ENCODE measurements at places on chromosomes 5 and 9.

GRCh38 chr5:1137567-1138444 is 25.9 kb upstream of the SLC12A7 start:
- DNase-seq, result no peak

DNA sequence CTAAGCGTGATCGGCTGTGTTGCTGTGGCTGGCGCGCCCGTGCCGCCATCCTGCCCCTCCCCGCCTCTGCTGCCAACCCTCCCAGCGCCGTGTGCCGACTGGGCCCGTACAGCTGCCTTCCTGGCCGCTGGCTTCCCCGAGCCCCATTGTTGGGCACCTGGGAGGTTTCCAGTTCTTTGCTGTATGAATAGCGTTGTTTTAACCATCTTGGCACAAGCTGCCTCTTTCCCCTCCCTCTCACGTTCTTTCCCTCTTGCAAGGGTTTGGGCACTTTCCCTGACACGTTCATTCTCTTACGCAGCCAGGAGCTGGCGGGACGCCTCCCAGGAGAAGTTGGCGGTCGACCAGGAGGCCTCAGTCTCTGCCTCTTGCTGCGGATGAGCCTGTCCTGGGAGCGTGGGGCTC is 43.1 kb upstream of the RXRA start:
- DNase-seq, result no peak

DNA sequence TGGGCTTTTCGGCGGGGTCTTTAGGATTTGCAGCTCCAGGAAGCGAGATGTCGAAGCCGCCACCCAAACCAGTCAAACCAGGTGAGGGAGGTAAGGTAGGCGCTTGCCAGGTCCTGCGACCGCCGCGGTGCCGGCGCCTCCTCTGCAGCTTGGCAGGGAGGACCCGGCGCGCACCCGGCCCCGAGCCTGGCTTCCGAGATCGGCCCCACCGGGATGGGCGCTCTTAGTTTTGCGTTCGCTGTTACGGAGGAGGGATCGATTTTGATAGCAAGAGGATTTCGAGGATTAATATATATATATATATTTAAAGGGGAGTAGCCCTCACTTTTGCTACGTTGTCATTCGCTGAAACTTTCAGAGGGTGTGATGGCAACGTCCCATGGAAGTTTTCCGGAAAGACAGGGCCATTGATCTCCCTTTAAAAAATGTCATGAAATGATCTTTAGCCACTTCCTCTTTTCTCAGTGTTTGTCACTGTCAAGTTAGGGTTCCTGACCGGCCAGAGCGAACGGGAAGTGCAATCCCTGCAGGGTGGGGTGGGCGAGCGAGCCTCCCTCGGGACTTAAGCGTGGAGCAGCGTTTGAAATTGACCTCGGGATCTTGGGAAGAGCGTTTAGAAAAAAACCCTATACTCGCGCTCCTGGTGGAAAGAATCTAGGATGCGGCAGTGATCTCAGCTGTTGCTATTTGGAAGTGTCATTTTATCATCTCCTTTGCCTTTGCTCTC is 495 bp downstream of the OSTF1 start:
- DNase-seq, result no peak

DNA sequence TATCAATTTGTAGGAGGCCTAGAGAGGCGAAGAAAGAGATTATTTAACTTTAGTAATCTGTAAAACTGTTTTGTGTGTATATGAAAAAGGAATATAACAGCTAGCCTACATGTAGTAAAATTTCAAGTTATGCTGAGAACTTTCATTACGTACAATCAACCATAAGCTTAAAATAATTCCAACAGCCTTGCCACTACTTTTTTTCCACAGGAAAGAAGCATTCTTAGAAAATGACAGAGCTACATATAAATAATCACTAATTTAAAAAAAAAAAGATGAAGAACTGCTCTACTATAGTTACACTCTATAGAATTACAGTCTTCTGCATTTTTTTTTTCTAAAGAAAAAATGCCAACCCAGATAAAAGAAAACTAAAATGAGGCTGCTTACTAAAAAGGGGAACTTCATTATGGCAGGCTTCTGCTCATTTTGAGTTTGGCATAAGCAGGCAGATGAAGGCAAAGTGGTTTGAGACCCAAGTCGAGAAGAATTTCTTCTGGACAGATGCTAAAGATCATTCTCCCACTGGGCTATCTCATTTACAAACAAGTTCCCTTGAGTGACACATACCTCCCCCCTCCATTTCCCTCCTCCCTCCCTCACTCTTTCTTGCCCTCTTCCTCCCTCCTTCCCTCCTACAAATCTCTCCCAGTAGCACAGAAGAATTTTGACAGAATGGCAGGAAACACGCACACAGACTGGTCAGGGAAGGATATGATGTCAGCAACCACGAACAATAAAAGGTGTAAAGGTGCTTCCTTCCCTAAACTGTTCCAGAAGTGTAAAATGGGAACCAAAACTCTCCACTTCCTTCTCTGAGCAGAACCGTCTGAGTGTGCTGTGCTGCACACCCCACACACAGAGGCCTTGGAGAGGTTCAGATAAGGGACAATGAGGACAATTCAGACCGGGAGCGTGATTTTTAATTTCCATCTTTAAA is 56.1 kb downstream of the MEF2C start:
- DNase-seq, result no peak

DNA sequence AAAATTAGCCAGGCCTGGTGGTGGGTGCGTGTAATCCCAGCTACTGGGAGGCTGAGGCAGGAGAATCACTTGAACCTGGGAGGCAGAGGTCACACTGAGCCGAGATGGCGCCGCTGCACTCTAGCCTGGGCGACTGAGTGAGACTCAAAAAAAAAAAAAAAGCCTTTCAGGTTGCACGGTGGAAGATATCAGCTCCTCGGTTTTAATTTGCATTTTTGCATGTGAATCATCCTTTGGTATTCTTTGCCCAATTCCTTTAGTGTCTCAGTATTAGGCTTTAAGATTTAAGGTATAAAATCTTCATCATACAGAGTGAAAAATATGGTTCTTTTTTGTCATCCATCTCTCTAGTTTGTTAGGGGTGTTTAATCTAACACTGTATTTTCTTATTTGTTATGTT is 173.6 kb upstream of the S1PR3 start:
- DNase-seq, result no peak

- DNase-seq, result no peak
Observed at GRCh38 chr5:75340714-75341478, 3.9 kb downstream of the HMGCR start.

DNA sequence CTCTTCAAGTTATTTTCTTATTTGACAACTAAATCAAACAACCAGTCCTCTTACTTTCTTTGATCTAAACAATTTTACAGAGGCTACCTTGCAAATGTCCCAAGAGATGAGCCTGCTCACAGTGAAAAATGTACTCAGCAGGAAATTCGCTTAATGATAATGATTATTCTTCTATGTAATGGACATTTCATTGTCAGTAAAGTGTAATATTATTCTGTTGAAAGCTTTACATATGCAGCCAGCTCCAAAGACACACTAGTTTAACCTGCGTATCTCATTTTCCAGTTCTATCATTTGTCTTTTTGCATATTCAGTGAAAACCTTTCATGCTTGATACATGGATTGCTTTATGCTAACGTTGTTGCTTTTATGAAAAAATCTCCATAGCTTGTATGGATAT is 758.7 kb upstream of the ZNF608 start:
- no peak for DNase-seq

DNA sequence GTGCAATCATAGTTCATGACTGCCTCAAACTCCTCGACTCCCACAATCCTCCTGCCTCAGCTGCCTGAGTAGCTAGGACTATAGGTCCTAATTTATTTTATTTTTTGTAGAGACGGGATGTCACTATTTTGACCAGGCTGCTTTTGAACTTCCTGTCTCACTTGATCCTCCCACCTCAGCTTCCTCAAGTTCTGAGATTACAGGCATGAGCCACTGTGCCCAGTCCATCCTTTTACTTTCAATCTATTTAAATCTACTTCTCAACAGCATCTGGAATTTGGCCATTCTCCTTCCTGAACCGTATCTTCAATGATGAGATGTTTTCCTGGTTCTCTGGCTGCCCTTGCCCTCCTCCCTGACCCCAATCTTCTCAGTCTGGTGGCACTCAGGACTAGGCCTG is 12.2 kb upstream of the GRIN1 start:
- no peak for DNase-seq

DNA sequence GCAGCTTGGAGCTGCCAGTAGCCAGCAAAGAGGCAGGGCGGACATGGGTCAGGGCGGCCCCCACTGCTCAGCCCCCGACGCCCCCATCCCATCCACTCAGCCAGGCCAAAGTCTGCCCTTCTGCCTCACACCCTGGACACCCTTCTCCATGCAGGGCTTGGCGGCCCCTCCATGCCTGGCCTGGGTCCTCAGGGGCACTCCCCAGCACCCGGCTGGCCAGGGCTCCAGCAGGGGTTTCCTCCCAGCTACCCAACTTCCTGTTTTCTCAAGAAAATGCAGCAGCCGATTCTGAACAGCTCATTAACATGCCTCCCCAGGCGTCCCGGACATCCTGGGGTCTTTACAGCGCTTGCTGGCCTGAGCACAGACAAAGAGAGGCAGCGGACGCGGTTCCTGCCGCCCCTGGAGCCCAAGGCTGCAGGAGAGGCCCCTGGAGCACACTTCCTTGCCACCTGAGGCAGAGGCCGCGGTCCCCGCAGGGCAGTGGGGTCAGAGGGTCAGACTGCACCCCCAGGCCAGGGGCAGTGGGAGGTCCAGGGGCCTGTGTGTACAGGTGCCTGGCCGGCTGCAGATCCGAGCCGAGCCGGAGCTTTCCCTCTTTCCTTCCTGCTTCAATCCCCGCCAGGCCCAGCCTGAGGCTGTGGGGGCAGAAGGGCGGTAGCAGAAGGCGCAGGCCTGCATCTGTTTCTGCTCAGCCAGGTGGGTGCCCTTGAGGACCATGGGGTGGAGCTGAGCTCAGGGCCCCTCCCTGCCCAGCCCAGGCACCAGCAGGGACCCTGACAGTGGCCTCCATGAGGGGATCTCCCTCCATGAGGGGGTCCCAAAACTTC is 18.7 kb upstream of the NRARP start:
- no peak for DNase-seq

DNA sequence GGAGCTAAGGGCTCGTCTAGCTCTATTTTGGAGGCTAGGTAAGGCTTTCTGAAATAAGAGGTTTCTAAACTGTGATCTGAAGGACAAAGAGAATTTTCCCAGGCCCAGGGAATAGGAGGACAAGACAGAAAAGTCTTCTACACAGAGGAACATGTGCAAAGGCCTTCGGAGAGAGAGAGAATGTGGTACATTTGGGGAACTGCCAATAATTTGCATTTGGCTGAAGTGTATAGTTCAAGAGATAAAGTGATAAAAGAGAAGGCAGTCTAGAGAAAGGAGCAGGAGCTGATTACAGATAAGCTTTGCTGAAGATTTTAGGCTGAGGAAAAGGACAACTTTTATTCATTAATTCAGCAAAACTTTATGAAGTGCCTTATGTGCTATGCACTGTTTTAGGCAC is 214.4 kb upstream of the ELL2 start:
- DNase-seq, result no peak

GRCh38 chr5:141630570-141631140 is 6.0 kb downstream of the HDAC3 start:
- no peak for DNase-seq

DNA sequence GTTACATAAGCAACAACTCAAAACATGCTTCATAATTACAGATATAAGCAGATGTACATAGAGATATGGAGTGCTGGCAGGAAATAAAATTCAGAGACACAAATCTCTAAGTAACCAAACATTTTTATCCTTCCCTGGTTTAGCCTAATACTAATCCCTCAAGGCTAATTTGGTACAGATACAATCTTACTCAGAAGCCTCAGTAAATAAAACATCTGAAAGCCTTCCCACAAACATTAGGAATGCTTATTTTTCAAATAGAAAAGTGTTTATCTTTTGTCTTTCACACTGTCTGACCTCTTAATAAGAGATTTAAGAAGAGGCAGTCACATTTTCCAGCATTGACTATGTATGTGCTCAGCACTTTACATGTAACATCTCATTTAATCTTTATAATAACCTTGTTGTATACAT is 399.4 kb downstream of the ARRDC3 start:
- no peak for DNase-seq

GRCh38 chr5:148864113-148864841 is 37.9 kb downstream of the ADRB2 start:
- DNase-seq, result no peak

Measured in T follicular helper cell (primary cell).